ENCODE measurements at places on chromosomes 7 and 10.

DNA sequence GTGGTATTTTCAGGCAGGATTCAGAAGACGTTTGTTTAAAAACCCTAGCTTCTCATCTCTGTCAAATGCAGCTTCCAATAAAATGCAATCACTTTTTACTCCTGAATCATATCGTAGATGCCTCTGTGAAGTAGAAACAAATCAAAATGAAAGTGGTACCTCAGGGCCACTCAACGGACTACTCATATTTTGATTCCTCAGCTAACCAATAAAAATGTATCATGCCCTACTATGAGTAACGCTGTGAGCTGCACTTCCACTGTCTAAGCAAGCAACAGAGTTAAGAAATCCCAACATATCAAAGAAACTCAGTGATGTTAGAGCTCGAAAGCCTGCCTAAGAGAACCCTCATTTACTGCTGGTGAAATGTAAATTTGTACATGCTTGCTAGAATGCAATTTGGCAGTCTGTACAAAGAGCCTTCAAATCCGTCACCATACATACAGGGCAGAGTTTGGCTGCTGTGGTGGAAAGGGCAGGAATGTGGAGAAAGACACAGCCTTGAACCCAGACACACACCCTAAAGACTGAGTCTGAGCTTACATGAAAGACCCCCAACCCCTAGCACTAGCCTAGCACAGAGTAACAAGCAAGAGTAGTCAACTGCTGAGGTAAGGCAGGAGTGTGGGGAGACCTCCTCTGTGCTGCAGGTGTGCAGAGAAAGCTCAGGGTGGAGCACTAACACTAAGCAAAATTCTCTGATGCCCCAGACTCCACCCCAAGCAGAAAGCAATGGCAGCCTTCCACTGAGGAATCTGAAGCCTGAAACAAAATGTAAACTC is 151.5 kb downstream of the ANK3 start:
- no peak for DNase-seq

- no peak for DNase-seq
These were observed 44.3 kb upstream of the ZNF107 start for GRCh38 chr7:64621656-64622055.

- DNase-seq: no peak
These were observed 258.2 kb upstream of the HGF start for GRCh38 chr7:82028097-82028496.

- no peak for DNase-seq
These were observed 53.9 kb downstream of the CUBN start for GRCh38 chr10:17075533-17076359.

DNA sequence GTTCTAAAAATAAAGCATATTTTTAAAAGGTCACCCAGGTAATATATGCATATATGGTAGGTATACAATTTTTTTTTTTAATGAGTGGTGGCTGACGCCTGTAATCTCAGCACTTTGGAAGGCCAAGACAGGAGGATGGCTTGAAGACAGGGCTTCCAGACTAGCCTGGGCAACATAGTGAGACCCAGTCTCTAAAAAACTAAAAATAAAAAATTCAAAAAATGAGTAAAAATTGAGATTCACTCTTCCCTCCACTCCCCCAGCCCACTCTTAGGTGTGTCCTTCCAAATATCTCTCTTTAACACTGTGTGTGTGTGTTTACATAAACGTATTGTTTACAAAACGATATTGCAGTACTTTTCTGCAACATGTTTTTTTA is 929 bp upstream of the ANXA11 start:
- DNase-seq: no peak

GRCh38 chr7:1542841-1543747 is 12.6 kb downstream of the MAFK start:
- no peak for DNase-seq

GRCh38 chr10:91838199-91838598 is 40.0 kb downstream of the TNKS2 start:
- peak; percentile 3 for DNase-seq

DNA sequence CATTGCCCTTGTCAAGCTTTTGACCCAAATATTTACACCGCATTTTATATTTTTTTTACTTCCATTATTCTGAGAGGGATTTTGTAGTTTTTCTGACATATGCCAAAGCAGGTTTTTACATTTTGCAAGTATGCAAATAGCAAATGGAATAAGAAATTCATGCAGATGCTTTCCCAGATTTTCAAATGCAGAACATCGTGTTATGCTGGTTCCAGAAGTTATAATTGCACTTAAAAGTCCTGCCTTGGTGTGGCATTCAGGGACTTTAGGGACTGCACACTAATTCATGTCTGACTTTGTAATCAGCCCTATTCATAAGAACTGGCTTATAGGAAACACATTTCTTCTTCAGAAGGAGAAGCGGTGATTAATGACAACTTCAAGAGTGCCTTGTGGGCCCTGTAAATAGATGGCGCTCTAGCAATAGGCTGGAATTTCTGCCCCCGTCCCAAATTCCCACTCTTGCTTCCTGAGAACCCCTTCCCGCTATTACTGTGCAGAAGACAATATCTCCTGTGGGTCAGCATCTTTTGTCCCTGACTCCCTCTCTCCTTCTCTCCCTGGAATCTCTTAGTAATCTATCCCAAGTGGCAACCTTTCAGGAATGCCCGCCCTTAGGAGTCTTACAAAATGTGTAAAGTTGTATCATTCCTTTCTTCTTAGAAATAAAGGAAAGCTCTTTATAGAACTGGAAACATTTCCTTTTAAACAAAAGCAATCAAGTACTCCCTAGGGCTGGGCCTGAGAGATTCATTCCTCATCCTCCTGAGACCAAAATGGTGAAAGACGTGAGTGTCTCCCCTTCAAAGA is 264.0 kb downstream of the INHBA start:
- DNase-seq: no peak

- DNase-seq: no peak
These were observed 34.4 kb downstream of the RCC1L start for GRCh38 chr7:75039166-75039565.

- no peak for DNase-seq
These were observed 290.7 kb downstream of the THSD7A start for GRCh38 chr7:11541330-11541729.

- DNase-seq: no peak
These were observed 35.0 kb downstream of the PIK3AP1 start for GRCh38 chr10:96685306-96685705.

DNA sequence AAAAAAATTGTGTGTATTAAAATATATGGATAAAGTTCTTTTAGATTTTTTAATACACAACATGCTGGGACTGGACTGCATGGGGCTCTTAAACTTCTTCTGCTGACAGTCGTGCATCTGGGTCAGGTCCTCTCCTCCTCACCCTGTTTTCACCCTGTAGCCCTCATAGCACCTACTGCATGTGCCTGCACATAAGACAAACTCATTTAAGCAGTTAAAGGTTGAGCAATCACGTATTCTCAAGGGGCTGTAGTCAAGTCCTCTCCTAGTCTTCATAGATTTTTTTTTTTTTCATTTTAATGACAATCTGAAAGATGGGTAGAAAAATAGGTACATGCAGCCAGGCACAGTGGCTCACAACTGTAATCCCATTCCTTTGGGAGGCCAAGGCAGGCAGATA is 23.6 kb upstream of the PDCD4 start:
- DNase-seq: no peak

GRCh38 chr7:130488392-130489139 is 3.3 kb upstream of the MEST start:
- no peak for DNase-seq

DNA sequence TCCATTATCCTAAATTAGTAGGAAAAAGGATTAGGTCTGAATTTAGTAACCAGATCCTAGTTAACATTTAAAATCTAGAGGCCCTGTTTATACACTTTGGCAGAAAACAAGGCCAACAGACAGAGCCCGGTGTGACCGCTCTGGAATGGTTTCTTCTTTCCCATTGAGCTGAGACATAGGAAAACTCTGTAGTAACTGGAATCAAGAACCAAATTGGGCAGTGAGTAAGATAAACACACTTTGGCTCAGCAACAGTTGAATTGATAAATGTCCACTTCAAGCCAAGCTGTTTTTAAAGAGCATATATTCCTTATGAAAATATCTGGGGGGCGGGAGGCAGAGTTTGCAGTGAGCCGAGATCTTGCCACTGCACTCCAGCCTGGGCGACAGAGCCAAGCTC is 343.7 kb upstream of the SEMA3A start:
- no peak for DNase-seq

DNA sequence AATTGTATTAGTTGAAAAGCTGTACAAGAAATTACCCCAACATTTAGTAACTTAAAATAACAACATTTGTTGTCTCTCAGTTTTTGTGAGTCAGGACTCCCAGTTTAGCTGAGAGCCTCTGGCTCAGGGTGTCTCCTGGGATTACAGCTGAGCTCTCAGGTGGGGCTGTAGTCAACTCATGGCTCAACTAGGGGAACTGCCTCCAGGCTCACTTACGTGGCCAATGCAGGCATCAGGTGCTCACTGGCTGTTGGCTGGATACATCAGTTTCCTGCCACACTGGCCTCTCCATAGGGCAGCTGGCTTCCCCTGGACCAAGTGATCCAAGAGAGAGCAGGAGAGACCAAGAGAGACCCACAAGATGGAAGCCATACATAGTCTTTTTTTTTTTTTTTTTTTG is 17.5 kb downstream of the CCNY start:
- no peak for DNase-seq

DNA sequence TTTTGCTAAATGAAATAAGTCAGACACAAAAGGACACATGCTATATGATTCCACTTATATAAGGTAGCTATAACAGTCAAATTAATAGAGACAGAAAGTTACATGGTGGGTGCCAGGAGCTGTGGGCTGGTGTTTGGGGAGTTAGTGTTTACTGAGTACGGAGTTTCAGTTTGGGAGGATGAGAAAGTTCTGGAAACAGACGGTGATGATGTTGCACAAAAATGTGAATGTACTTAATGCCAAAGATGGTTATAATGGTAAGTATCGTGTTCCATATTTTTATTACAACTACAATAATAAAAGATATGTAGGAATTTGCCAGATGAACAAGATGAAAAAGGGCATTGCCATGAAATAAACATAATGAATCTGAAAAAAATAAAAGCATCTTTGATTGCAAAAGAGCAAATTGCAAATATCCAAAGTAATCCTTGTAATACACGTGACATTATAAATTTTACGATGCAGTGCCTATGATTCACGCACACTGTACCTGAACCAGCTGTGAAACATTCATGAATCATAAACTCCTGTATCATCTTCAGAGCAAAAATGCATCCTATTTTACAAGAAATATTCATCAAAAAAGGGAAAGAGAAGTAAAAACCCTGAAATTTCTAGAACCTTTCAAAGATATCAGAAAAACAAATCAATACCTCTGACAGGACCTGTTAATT is 676.7 kb downstream of the PCDH15 start:
- DNase-seq: no peak

DNA sequence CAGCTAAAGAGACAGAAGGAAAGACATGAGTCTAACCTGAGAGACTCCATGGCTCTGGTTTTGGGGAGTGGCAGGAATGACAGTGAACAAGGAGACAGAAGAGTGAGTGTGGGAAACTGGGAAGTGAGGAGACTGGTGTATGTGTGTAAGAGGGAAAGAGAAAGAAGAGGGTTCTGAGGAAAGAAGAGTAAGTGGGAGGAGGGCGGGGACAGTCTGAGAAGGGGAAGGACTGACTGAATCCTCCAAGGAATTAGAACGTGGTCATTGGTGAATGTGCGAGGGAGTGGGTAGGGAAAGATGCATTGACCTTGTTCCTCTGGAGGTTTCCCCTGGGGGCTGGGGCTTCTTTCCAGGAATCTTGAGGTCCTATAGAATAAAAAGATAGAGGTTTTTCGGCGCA is 26.6 kb downstream of the WNT8B start:
- no peak for DNase-seq

DNA sequence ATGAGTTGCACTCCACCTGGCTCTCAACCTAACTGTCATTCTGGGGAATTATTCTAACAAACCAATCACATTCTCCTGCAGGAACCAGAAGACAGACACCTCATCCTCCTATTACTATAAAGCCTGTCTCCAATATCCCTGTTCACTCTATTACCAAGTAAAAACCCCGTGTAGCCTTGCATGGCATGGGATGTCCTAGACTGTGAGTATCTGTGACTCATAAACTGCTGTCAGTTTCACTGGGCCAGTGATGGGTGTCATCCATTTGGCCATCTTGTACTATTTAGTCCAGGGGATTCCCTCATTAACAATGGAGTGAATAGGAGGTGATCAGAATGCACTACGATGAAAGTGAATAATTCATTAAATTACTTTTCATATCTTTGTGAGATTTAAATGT is 608.7 kb downstream of the DNAJB9 start:
- no peak for DNase-seq

DNA sequence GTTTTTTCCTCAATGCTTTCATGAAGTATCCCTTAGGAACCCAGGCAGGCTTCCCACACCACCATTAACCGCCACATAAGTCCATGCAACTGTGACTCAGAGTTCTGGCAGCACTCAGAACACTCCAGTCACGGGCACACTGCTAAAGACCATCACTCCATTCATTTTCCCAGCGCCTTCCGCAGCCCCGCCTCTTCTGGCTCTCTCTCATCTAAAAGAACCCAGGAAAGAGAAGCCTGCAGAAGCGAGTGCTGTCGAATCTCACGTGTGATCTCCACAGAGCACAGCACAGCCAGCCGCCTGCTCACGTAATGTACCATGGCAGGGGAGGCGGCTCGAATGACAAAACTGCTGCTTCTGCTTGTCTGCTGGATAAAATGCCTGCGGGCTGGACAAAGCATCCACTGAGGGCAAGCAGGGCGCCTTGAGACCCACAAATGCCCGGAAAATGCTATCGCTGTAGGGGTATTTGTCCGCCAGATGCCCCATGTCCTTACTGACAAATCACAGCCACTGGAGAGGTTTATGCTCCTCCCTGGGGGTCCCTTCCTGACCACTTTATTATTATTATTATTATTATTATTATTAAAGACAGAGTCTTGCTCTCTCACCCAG is 1.8 kb downstream of the PSMG3 start:
- DNase-seq: no peak

GRCh38 chr7:11450281-11450680 is 381.7 kb downstream of the THSD7A start:
- DNase-seq: no peak

DNA sequence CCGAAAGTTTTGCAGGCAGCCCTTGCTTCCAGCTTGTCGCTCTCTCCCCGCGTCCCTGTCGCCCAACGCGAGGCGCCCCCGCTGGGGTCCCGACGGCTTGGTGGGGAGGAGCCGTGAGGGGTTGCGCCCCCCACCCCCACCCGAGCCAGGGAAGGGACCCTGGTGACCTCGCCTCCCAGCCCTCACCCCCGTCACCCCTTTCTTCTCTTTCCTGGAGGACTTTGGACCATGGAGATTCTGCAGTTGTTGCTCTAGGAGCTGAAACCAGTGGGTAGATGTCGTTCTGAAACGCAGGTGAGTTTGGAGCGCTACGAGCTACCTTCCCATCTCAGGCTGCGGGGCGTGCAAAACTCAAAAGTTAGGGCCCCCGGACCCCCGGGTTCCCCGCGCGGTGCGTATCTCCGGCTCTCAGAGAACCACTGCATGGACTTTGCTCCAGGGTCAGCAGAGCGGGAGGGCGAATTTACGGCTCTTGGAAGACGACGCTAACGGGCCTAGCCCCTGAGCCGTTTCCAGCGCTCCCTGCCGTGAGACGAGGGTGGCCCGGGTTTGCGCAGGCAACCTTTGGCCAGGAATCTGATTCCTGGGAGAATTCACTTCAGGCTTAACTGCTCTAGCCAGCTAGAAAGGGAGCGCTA is 684 bp upstream of the ATXN7L1 start:
- DNase-seq: peak; percentile 50

GRCh38 chr10:84727398-84727797 is 399.0 kb downstream of the CCSER2 start:
- no peak for DNase-seq
